HFF-Myc (cell line): ENCODE measurements at places on chromosomes 12 and 14.

DNA sequence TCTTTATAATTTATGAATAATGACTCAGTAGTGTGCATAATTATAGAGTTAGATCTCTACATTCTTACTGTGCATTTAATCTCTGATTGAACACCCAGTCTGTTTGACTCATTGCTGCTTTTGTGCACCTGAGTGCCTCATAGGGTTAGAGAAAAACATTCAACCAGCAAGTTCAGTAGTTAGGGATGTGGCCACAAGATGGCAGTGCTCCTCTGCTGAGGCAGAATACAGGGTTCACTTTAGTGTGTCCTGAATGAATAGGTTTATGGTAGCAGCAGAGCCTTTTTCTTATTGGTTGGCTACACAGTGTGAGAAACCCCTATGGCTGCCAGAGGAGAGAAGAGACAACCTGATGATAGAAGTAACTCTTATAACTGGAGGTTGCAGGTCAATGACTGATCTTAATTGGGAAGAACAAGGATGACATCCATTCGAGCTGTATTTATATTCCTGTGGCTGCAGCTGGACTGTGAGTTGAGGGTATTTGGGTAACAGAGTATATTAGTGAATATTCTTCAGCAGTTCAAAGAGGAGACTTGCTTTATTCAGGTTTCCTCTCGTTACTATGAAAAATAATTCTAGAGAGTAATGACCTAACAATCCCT is 194.9 kb upstream of the OR4E1 start:
- DNase-seq, result peak; percentile 5

DNA sequence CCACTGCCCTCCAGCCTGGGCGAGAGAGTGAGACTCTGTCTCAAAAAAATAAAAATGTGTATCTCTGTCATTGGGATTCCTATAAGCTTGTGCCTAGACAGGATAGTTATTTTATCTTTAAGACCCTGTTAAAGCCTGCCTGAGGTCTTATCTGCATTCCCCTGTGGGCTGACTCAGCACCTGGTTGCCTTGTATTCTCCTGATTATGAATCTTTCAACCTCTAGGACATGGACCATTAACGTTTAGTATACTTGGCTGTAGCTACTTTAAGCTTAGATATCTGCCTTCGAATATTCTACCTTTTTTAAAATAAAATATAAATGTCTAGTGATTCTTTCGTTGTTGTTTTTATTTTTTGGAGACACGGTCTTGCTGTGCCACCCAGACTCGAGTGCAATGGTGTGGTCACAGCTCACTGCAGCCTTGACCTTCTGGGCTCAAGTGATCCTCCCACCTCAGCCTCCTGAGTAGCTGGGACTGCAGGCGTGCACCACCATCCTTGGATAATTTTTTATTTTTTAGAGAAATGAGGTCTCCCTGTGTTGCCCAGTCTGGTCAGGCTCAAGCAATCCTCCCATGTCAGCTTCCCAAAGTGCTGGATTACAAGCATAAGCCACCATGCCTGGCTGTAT is 41.3 kb downstream of the RESF1 start:
- DNase-seq, result no peak

- DNase-seq, result no peak
Observed at GRCh38 chr14:54881761-54882401, 20.7 kb downstream of the GCH1 start.

DNA sequence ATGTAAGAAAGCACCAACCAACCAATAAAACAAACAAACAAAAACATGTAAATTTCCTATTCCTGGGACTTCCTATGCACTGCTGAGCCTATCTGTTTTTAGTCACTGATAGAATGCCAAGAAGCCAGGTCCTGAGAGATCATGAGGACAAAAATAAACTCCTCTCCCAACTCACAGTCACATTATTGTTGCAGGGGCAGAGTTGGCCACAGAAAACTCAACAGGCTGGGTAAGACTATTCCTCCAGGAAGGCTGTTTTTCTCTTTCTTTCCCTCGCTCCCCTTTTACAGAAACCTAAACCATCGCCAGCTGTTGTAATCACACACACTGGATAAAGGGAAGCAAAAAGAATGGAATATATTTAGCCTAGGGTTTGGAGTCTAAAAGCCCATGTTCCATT is 55.8 kb upstream of the METAP2 start:
- no peak for DNase-seq

DNA sequence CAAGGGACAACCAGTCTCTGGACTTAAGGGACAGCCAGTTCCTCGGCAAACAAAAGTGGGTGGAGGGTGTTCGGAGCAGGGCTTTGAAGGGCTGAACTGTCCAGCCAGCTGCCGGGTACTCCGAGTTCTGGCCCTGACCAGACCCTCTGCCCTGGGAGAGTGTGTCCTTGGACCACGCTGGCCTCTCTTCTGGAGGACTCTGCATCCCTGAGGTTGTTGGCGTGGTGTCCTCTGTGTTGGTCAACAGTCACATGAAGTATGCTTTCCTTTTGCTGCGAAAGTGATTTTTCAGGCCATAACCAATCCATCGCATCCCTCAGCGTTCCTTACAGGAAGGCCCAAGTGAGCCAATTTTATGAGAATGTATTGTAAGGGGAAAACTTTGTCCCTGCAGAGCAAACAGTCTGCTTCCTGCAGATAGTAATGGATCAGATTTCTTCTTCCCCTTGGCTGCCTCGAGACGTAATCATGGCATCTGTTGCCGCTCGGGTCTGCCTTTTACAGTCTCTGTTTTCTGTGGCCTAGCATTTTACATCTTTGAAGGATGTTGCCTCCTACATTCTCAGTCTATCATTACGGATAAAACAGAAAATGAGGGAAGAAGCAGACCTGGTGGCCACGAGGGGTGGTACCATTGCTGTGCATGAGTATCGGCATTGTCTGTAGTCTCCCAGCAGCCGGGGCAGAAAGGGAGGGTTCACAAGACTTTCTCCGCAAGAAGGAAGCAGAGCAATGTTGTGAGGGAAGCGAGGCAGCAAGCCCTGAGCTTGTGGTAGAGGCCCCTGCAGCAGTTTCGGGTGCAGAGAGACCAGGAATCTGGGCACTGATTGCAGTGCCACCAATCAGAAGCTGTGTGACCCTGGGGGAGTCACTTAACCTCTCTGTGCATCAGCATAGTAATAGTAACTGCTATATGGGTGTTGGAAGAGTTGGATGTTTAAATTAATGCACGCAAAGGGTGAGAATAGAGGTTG is 47.4 kb downstream of the SMIM41 start:
- DNase-seq, result no peak

GRCh38 chr14:20855652-20856291 is 35.4 kb upstream of the RNASE3 start:
- peak; percentile 33 for DNase-seq

GRCh38 chr14:21399311-21399870 is 15.6 kb upstream of the SUPT16H start:
- no peak for DNase-seq

GRCh38 chr12:128942960-128943477 is 89.7 kb downstream of the GLT1D1 start:
- no peak for DNase-seq

DNA sequence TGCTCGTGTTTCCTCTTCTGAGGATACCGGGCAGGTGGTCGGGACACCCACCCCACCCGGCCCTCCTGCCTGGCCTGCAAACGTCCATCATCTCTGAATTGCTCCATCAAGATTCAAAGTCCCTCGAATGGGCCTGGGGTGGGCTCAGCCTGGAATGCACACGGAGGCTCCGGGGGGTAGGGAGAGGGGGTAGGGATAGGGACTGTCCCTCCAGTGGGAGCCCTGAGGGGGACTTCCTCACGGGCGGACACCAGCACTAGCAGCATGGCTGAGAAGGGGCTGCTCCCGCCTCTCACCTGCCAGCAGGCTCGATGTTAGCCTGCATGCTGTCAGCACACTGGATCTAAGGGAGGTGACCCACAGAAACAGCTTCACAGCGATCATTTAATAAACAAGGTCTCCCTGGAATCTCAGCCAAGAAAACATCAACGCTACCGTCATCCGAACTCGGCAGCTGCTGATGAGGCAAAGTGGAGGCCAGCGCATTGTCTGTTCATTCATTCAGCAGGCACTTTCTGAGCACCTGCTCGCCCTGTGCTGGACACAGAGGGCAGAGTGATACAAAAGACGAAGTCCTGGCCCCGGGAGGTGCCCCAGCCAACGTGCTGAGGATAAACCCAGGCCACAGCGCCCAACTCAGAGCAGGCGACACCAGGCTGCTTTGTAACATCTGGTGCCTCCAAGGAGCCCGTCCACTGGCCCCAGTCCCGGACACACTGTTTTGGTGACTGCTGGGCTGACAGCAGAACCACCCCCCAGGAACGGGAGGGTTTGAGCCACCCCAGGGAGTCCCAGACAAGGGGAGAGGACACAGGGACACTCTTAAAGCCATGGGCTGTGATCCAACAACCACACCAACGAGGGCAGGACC is 6.3 kb downstream of the TMEM179 start:
- no peak for DNase-seq

DNA sequence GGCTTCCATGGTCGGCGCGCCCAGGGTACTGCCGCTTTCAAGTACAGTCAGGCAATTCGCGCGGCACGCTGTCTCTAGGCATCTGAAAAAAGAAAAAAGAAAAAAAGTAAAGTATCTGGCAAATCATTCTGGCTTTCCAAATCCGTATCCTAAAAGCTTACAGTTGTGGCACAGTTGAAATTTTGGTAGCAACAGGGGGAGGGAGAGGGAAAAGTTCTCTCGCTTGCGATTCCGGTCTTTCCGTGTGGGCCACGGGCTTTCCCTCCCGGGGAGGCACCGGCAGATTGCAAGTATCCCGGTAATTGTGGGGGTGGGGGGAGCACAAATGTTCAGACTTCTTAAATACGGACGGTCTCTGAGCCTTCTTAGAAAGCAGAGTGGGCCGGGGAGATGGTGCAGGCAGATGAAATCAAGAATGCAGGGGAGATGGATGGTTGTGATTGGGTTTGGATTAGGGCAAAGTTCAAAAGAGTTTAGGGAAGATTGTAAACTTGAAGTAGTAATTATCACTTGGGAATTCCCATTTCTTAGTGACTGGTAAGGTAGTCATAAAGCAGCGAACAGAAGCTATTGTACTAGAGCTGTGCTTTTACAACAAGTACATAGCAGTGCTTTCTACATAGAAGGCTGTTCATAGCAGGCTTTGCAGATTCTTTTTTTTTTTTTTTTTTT is 1.2 kb downstream of the SOCS2 start:
- no peak for DNase-seq

GRCh38 chr12:8603856-8604255 is 8.8 kb downstream of the AICDA start:
- no peak for DNase-seq
